Activated naive CD4-positive, alpha-beta T cell treated with anti-CD3 and anti-CD28 coated beads for 36 hours (primary cell): ENCODE measurements at places on chromosomes 3 and 15. TPM values are rescaled to one million over a fixed set of nuclear protein-coding genes. Genes with fewer than 3 reads are reported as not detected.

GRCh38 chr3:139636511-139636910, 41.3 kb downstream of the NMNAT3 start:
- no peak for DNase-seq

DNA sequence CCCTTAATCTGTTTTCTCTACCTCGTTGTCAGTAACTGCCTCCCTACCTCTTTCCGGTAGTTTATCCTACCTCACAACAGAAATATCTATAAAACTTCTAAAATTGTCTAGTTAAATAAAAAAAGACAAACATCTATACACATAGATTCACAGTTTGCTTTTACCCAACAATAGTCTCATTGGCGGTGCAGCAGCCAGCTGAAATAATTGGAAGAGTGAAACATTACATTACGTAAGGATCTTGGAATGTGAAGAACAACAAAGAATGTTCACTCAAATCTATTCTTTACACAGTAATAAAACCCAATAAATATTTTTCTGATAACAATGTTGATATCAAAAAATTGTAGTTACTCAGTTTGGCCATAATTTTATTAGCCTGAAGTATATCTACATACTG, 115.5 kb upstream of the ARPP21 start:
- no peak for DNase-seq

DNAH12 gene
- total RNA-seq: not detected

DNA sequence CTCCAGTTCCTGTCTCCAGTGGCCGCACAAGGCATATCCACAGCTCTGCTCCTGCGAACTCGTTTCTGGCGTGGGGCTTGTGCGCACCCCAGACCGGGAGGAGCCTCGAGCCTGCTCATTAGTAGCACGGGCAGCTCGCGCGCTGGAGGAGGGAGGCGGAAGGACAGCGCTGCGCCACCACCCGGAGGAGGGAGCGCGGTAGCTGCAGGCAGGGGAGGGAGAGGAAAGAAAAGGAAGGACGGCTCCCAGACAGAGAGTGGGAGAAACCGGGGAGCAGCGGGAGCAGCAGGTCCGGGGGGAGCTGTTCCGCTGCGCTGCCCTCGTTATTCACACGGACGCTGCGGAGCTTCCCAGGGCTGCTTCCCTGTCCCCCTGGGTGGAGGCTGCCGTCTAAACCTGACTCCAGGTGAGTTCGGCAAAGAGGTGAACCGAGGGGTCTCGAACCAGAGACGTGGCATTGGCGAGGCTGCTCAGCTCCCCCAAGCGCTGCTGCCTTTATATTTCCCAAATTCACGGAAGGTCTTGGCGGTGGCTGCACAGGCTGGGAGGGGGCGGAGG, 121.3 kb upstream of the ZNF717 start:
- no peak for DNase-seq

DNA sequence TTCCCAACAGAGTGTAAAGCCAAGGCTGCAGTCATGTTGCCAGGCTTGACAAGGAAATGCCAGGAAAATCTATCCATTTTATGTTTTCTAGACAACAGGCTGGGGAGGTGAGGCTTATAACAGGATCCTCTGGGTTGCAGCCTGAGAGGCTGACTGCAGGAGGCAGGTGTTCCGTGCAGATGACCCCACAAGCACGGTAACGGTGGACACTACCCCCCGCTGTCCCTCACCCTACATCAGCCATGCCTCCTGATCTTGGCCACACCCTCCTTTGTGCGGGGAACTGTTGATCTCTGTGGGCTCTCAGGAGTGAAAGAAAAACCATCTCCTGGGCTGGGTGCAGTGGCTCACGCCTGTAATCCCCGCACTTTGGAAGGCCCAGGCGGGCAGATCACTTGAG, 68.0 kb upstream of the ADPGK start:
- DNase-seq: no peak

ISL2 gene
- not detected for total RNA-seq

DNA sequence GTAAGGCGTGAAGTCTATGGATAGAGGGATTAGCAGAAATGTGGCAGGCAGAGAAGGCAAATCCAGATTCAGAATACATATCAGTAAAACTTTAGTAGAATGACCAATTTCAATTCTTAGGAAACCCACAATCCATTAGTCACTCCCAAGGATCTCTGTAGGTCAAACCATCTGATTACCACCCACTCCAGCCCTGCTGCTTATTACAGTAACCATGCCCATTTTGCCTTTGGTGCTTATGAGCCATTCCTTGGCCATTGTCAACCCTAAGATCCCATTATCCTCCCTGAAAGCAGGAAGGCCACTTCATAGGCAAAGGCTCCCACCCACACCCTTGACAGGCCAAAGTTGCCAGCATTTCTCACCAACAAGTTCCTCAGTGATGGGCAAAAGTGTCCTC, 5.1 kb upstream of the KLHL40 start:
- DNase-seq: no peak

DNA sequence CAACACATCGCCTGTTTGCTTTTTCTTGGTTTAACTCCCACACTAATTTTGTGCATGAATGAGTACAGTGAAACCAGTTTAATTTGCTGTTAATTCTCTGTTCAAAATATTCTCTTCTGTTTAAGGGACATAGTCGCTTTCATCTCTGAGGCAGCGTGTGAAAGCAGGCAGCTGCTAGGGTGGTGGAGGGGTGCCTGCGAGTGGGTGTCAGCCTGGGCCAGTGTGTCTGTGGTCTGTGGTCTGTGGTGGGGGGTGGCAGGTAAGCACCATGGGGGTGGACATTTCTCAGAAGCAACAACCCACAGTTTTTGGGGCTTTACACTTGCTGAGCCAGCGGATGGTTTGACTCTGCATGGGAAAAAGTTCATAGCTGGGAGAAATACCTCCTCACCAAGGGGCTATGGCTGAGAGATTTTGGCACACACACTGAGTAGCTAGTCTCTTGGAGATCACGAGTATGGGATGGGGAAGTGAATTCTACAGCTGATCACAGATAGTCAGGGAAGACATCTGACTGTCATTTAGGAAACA, 109.2 kb downstream of the EPHB1 start:
- DNase-seq: peak; percentile 5

- no peak for DNase-seq
Observed at GRCh38 chr3:30502742-30503073, 103.7 kb upstream of the TGFBR2 start.

CPNE9 gene
- not detected for total RNA-seq

SCAMP5 gene
- 0.15 TPM for total RNA-seq

RBPMS2 gene
- total RNA-seq: not detected
